ENCODE measurements at places on chromosomes 4 and X.
A peak's percentile ranks its signal among the peaks of the same experiment; 100 is the strongest.

GRCh38 chr4:152460488-152460887, 75.4 kb downstream of the FBXW7 start:
- DNase-seq, result peak; percentile 30

DNA sequence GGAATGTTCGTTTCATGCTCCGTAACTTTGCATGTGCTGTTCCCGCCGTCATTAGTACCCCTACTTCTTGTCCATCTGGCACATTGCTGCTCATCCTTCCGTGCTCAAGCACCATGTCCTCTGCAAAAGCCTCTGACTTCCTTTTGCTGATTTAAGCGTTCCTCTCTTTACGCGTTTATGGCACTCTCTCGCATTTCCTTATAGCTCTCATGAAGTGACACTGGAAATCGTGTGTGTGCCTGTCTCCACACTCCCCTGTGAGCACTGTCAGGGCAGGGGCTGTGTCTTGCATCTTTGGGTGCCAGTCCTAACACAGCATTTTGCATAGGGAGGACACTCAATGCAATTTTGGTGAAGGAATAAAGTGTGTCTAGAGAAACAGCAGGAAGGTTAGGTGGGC, 210.6 kb upstream of the FAT1 start:
- no peak for DNase-seq

DNA sequence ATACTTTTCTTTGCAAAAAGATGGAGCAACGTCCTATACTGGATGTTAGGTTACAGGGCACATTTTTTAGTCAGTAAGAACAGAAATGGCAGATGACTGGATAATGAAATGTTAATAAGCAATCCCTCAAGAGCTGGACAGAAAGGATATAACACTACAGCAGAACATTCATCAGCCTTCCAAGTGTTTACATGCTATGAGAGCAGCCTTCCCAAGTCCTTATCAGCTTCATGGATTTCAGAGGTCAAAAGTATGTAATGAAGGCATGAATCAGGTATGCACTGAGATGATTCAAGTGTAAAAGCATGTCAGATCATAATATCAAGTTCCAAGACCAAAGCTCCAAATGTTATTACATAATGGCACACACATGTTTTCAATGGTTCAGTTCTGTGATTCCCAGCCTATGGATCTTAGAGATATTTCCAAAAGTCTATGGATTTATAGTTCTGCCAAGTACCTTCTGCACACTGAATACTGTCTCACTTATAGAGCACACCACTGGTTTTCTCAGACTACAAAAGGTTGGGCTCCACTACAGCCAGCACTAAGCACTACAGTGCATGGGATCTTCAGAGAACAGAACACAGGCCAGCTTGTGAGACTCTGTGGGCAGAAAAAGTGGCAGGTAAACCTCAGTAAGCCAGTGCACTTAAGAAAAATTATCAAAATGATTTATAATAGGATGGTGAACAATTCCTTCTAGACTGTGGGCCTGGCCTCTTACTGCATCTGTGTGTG, 49.2 kb downstream of the GPC4 start:
- DNase-seq, result no peak

DNA sequence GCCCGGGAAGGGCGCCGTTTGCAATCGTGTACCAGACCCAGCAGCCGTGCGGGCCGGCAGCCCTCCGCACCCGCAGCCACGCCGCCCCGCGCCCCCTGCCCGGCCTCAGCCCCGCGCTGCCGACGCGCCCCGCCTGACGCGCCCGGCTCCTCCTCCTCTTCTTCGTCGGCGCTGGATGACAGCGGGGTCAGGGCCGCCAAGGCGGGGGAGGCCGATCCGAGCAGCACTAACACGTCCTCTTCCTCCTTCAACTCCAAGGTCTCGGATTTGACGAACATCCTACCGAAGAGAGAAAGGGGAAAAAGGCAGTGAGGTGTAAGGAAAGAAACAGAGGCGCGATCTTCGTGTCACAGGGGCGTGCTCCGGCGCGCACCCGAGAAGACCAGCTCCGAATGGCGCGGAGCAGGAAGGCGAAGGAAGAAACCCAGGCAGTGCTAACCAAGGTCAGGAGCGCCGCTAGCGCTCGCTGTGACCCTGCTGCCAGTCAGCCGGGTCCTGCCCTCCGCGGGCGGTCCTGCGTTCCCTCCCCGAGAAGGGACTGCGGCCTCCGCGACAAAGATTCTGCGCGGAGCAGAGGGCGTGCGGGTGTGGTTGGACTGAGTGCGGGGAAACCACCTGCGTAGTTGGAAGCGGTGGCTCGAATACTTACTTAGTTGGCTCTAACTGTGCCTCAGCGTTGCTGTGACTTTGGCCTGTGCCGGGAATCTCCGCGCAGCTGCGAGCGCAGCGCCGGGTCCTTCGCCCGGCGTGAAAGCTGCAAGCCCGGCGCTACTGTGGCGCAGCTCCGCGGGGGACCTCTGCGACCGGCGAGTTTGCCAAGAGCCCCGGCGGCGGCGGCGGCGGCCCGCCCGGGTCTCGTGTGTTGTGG, 548 bp downstream of the NEUROG2 start:
- peak; percentile 79 for DNase-seq

DNA sequence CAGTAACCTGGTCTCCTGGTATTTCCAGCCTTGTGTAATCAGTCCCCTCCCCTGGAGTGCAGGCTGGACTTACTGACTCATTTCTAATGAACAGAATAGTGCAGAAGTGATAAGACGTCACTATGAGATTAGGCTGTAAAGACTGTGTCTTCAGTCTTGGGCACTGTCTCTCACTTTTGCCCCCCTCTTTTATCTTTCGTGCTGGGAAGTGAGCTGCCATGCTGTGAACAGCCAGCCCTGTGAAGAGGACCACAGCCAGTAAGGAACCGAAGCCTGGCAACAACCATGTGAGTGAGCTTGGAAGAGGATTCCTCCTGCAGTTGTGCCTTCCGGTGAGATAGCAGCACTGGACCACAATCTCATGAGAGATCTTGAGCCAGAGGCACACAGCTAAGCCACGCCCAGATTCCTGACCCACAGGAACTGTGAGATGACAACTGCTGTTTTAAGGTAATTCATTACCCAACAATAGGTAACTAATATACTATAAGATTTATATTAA, 67.5 kb upstream of the GPR34 start:
- no peak for DNase-seq

DNA sequence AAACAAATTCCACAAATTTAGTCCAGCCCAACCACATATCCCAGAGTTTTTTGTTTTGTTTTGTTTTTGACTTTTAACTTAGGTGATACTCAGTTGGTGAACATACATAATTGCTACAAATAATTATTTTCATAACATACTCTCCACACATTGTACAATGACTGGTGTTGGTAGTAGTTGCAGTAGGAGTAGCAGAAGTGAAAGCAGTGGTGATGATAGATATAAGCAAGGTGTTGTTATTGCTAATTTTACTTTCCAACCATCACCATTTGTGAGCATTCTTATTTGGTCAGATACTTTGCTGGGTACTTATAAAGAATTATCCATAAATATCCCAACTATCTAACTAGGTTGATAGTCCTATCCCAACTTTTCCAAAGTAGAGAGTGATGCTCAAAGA, 47.3 kb downstream of the ARHGAP24 start:
- no peak for DNase-seq

DNA sequence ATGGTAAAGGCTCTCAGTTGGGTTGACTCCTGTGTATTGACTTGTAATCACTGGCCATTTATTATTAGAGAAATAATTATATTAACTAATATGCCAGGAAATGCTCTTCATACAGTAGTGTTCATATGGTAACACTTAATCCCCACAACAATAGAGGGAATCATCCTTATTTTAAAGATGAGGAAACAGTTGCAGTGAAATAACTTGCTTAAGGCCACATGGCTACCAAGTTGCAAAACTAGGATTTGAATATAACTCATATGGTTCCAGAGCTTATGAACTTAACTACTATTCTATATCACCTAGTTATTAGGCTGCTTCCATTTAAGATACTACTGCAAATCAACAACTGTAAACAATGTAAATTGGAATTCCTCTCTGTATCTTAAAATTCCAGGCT, 143.5 kb upstream of the HPGD start:
- DNase-seq, result no peak

DNA sequence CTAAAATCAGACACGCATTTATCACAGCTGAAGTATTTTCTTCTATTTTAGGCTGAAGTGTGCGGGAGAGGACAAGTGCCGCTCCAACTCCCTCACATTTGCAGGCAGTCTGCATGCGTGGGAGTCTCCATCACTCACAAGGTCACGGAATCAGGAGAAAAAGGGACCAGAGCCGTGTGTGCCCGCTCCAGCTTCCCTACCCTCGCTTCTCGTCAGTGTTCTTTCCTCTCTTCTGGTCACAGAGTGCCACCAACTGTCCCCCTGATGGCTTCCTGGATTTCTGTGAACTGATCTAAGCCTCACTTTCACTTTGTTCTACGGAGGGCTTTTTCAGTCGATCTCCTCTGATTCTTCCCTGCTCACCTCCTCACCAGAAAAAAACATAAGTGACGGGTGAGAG, 407.4 kb upstream of the AADAT start:
- no peak for DNase-seq

DNA sequence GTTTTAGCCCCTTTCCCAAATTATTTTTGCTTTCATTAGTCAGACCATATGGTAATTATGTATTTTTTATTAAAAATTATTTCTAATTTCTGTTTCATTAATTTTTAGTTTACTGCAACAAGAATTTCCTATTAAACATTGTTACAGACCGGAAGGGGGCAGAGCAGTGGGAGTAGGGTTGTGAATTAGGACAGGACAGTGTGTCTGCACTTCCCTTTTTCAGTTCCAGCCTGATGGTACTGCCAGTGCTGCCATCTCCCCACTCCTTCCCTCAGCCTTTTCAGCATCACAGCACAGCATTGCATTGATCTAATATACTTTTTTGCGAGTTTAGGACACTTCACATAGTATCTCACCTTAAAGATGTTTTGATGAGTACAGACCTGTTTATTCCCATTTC, 76.5 kb downstream of the STIM2 start:
- DNase-seq, result no peak

DNA sequence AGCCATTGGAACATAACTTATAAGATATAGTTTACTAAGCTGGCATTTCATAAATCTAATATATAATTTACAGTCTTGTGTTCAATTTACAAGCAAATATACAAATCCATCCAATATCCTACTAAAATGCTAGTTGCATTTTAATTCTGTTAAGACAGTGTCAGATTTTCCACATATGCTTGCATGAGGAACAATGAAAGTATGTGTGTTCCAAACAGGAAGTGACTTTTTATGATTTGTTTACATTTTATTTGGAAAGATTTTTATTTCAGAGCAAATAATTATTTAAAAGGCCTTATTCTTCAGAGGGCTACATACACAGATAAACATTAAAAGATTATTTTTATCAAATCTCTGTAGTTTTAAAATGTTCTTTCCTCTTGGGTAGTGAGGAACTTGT, 130.1 kb downstream of the KLHL34 start:
- DNase-seq, result no peak

GRCh38 chr4:79237851-79238250, 88.0 kb downstream of the NAA11 start:
- no peak for DNase-seq

DNA sequence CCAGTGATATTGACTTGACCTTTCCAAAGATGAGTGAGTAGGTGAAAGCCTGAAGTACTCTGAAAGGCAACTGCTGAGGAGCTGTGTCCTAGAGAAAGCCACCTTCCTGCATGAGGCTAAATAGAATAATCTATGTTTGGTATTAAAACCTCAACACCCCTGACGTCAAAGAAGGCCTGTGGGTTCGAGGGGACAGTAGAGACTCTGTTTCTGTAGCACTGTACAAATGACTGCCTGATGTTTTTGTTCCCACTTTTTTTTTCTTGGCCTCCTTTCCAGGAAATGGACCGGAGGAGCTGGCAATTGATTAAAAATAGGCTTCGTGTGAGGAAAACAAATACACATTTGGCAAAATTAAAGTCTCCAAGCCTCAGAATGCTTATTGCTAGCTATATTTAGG, 29.5 kb downstream of the TMEM255A start:
- no peak for DNase-seq

DNA sequence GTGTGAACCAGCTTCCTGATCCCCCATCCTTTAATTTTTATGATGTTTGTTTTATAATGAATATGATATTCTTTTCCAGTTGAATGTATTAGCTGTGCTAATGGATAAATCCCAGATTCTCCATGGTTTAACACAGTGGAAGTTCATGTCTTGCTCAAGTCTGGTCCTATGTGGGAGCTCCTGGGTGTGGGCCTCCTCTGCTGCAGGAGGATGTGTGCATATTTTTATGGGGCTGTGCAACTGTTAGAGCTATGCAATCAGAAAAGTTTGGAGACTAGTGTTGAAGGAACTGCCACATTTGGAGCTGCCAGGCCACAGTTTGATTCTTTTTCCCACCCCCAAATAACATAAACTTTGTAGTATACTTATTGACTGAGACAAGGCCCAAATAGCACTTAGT, 24.8 kb downstream of the MGST2 start:
- DNase-seq, result no peak

GRCh38 chr4:54056360-54056759, 8.0 kb downstream of the CHIC2 start:
- no peak for DNase-seq

- DNase-seq, result no peak
Observed at GRCh38 chr4:8593264-8594096, 915 bp downstream of the CPZ start.

- no peak for DNase-seq
Observed at GRCh38 chr4:155799116-155799793, 40.4 kb downstream of the GUCY1B1 start.

DNA sequence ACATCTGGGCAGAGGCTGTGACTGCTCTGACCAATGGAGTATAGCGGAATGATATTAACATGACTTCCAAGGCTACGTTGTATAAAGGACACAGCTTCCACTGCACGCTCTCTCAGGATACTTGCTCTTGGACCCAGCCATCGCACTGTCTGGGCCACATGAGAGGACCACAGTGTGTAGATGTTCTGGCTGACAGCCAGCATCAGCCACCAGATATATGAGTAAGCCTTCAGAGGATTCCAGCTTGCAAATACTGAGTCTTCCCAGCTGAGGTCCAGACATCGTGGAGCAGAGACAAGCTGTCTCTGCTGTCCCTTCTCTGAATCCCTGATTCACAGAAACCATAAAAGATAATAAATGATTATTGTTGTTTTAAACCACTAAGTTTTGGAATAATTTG, 146.8 kb upstream of the USP9X start:
- no peak for DNase-seq

DNA sequence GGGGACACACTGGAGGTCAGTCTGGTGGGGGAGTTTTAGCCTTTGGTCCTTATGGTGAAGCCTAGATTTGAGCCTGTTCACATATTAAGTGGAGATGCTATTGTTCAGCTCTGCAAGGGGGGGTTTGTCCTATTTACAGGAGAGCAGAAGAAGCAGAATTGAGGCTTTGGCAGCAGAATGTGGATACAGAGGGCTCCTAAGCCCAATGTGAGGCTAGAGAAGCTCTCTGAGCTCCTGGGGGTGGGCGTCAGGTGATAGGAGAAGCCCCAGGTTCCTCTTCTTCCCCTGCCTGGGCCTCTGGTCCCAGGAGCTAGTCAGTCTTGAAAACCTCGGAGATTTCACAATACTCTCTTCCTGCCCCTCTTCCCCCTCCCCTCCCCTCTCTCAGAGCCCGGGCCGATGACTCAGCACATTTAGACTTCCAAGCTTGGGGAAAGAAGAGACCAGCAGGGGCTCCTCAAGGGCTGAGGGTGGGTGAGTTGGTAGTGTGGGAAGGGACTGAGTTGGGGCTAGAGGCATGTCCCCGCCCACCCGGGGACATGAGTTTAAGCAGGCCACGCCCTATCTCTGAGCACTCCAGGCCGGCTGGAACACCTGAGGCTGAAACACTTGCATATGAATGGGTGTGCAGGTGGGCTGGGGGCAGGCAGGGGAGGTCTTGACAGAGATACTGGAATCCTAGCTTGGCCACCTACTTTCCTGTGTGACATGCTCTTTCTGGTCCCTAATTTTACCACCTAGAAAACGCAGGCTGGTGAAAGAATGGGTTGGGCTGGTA, 3.4 kb downstream of the TFE3 start:
- DNase-seq, result peak; percentile 53

- DNase-seq, result no peak
Observed at GRCh38 chrX:106038625-106039024, at the start of gene SERPINA7. Gene SERPINA7, minus strand, starts transcription at chrX:106038727. Its CDS starts 1,669 bp downstream, at chrX:106037058.
